ENCODE measurements at places on chromosomes 16 and 17.
A peak's percentile ranks its signal among the peaks of the same experiment; 100 is the strongest.

DNA sequence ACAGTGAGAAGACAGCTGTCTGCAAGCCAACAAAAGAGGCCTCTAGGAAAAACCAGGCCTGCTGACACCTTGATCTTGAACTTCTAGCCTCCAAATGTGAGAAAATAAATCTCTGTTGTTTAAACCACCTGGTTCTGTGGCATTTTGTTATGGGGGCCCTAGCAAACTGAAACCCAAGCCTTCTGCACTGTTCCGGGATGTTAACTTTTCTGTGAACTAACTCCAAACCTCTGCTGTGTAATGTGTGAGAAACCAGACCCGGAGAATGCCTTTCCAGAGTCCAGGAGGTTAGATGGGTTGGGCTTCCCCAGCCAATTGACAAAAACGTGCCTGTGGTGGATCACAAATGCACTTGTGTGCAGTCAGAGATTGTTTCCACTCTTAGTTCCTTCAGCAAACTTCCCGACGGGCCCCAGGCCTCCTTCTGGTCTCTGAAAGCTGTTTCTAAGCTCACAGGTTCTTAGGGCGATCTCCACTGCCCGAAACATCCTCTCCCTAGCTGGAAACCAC lies 13.6 kb upstream of the GGA2 start:
- DNase-seq, result no peak

- no peak for DNase-seq
Measured at GRCh38 chr17:50311112-50311460, 34.8 kb upstream of the XYLT2 start.

DNA sequence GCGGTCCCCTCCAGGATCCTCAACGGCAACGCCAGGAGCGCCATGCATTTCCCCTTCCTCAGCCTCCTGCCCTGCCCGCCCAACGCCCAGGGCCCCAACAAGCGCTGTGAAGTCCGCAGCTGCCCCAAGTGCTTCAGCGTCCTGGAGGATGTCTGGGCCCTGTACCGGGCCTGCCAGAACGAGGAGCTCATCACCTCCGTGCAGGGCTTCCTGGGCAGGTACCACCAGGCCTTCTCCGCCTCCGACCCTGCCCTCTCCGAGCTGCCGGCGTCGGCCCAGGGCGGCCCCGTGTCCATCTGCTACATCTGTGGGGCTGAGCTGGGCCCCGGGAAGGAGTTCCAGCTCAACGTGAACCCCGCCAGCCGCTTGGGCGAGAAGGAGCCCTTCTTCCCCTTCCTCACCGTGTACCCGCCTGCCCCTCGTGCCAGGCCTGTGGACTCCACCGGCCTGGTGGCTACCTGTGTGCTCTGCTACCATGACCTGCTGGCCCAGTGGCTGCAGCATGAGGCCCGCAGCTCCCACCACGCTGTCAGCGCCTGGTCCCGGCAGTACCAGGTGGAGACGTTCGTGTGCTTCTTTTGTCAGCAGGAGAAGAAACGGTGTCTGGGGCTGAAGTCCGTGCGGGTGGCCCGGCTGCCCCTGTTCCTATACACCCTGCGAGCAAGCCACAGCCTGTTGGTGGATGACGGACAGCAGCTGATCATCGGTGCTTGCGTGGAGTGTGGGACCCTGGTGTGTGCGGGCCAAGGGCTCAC lies 58.9 kb upstream of the CIBAR2 start:
- DNase-seq, result no peak

DNA sequence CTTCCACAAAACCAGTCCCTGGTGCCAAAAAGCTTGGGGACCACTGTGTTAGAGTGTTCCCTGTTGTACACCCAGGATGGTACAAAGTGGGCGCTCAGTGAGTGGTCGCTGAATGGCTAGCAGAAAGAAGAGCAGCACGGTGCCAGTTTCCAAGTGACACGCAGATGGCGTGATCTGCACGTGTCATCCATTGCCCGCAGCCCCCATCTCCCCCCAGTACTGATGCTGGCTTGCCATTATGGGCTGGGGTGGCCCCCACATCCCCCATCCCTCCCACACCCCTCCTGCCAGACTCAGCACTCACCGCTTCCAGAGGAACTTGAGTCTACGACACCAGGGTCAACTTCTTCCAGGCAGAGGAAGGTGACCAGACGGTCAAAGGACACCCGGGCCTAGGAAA lies 36.5 kb downstream of the ABCC6 start:
- no peak for DNase-seq

GRCh38 chr16:54098247-54098646 lies 188.3 kb downstream of the IRX3 start:
- DNase-seq, result no peak

DNA sequence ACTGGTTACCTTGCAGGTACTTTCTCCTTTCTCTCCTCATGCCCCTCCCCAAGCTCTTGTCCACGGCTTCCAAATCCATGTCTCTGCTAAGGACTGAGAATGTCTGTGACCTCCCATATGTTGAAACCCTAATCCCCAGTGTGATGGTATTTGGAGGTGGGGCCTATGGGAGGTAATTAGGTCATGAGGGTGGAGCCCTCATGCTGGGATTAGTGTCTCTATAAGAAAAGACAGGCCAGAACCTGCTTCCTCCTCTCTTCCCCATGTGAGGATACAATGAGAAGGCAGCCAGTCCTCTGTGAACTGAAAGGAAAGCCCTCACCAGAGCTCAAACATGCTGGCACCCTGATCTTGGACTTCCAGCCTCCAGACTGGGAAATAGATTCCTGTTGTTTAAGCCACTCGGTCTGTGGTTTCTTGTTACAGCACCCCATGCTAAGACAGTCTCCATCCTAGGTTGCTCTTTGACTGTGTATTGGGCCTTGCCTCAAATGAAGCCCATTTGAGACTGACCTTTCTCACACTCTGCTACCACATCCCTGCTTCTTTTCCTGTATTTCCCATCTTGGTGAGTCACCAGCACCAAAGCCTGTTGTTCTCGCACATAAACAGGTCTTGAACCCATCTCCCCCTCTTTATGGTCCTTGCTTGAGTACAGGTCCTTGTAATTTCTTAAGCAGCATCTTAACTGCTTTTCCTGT lies 135.0 kb downstream of the CDK5R1 start:
- DNase-seq, result peak; percentile 60

DNA sequence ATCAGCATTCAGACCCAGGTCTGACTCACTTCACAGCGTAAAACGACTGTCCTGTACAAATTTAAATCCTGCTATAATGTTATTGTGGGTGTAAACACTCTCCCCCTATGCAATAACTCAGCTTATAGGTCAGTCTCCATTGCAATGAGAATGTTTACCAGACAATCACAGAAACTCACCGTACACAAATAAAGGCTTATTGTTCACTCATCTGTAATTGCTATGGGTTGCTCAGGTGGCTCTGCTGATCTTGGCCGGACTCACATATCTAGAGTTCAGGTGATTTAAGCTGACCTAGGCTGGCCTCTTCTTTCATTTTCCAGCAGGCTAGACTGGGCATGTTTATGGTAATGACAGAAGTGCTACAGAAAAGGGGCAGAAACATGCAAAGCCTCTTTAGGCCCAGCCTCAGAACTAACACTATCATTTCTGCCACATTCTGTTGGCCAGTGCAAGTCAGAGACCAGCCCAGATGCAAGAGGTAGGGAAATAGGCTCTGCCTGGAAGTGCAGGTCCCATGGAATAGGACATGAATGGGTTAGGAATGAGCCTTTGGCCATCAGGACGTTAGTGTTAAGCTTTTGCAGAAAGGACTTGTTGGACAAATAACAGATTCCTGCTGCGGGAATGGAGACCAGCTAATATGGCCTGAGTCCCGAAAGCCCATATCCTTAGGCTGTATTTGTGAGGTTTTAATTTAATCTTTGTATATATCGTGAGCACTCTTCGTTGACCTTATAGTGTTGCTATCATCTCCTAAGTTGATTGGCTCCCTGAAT lies 44.0 kb downstream of the HLF start:
- no peak for DNase-seq

DNA sequence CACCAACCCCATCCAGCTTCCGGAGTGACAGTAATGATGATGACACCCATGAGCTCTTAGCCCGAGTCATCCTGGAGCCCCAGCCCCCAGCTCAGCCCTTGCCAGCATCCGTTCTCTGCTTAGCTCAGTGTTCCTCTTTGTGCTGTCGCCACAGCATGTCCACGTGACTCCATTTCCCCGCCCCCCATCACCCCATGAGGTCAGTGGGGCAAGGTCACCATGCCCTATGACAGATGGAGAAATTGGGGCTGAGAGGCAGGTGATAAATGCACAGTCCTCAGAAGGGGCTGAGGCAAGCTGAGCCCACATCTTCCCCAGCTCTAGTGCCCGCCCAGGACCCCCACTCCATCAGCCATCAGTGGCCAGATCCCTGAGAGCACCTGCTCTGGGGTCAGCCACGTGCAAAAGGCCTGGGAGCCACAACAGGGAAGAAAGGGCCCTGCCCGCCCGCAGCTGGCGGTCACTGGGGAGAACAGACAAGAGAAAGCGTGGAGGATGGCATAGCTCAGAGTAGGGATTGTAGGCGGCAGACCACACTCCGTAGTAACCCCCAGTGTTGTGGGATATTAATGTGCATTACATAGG lies 17.1 kb downstream of the ITGB4 start:
- peak; percentile 37 for DNase-seq

- DNase-seq, result no peak
Measured at GRCh38 chr16:82589407-82589806, 37.4 kb upstream of the CDH13 start.
